Fibroblast of skin of right biceps (primary cell): ENCODE measurements at places on chromosomes 2 and 18.

GRCh38 chr2:177651833-177652232, 259.3 kb downstream of the AGPS start:
- DNase-seq, result no peak

DNA sequence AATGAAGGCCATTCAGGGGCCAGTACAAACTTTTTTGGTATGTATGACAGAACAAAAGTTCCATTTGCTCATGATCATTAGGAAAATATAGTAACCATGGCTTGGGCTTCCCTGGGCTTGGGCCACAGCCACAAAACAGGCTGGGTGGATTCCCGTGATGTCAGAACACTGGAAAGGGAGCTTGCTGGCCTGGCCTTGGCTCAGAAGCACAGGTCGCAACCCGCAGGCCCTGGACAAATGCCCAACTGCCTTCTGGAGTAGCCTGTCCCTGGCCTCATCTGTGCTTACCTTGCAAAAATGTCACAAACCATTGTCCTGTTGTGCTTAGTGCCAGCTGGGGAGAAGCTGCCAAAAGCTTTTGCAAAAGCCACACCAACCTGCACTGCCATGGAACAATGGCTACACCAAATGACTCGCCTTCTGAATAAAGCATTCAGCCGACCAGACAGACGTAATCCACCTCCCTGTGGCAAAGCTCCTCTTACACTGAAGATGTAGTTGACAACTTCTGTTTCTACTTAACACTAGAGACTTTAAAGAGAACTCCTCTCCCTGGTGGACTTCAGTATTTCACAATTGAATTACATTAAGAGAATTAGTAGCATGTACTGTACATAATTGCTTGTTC, 125.5 kb downstream of the ANKRD44 start:
- DNase-seq, result no peak

DNA sequence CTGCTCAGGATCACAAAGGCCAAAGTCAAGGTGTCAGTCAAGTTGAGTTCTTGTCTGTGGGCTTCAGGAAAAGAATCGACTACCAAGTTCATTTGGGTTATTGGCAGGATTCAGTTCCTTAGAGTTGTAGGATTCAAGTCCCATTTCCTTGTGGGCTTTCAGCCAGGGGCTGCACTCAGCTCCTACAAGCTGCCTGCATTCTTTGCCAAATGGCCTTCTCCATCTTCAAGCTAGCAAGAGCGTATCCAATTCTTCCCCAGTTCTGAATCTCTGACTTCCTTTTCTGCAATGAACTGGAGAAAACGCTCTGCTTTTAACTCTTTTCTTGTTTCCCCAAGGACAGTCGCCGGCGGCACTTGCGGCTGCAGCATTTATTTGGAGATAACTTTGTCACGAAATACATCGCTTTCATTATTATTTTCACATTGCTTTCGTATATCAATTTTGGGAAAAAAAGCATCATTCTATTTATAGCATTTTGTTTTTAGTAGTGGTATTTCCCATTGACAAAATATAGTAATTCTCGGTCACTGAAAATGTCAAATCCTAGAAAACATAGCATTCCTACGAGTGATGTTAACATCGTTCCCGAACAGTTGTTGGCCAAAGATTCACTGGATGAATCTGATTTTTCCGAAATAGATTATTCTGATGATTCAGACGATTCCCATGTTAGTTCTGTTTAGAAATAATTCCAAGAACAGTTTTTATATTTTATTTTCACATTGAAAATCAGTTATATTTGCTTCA, 59.6 kb upstream of the SERPINE2 start:
- peak; percentile 42 for DNase-seq

- DNase-seq, result no peak
Observed at GRCh38 chr18:12631831-12632477, 26.0 kb downstream of the SPIRE1 start.

DNA sequence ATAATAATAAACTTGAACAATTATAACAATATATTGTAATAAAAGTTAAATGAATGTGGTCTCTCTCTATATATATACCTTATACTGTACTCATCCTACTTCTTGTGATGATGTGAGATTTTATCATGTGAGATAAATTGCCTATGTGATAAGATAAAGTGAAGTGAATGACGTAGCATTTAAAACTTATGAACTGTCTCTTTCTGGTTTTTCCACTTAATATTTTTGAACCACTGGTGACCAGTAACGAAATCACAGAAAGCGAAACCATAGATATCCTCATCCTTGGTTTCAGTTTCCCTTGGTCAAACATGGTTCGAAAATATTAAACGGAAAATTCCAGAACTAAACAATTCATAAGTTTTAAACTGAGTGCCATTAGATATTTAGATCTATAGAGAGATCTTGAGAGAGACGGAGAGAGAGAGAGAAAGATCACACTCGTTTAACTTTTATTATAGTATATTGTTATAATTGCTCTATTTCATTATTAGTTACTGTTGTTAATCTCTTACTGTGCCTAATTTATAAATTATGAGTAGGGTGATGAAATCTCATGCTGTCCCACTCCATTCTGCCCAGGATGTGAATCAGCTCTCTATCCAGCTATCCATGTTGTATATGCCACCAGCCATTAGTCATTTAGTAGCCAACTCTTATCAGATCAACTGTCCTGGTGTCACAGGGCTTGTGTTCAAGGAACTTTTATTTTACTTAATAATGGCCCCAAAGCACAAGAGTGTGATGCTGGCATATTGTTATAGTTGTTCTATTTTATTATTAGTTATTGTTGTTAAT, 156.8 kb downstream of the THADA start:
- DNase-seq, result peak; percentile 39

- peak; percentile 68 for DNase-seq
Observed at GRCh38 chr2:62217970-62218369, 22.1 kb downstream of the B3GNT2 start.

DNA sequence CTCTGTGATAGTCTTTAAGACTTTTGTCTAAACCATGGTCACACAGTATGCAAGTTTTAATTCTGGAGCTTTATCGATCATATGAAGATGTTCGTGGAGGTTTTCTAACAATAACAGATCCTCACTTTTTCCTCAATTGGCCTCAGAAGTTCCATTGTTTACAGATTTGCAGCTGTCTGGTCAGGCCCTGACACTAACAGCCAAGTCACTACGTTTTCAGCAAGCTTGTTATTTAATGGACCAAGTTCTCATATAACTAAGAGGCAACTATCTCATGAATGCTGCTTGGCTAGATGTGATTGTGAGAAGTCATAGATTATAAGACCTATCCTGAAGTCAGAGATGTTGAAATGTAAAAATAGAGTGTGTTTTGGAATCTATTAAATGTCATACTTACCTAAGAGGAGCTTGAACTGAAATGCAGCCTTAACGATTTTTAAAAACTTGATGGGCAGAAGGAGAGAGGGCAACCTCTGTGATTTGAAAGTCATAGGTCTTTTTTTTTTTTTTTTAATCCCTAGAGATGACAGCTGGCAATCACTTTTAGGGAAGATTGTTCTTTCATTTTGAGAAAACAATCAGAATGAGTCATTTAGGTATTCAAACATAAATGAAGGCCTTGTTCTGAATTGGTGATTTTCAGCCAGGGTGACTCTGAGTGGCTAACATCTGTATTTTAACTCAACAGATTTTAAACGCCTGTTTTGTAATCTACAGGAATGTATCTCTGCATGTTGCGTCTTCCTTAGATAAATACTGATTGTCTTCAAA, 48.4 kb upstream of the NEMP2 start:
- DNase-seq, result no peak

- DNase-seq, result no peak
Observed at GRCh38 chr2:170596576-170596975, 118.6 kb upstream of the SP5 start.

- peak; percentile 49 for DNase-seq
Observed at GRCh38 chr2:238952261-238952919, 104.5 kb downstream of the TWIST2 start.

DNA sequence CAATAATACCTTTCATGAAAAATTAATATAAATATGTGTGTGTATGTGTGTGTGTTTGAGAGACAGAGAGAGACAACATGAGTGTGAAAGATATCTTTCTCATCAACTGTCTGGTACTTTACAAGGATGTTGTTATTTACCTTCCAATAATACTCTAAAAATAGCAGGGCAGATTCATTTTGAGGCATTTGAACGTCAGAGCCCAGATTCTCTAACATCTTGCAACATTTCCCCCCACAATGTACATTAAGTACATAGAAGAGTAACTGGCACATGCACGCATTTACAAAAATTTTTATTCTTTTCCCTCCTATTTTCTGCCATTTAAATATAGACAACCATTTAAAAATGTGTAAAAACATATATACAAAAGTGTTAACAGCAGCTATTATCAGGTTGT, 100.9 kb downstream of the PID1 start:
- no peak for DNase-seq

DNA sequence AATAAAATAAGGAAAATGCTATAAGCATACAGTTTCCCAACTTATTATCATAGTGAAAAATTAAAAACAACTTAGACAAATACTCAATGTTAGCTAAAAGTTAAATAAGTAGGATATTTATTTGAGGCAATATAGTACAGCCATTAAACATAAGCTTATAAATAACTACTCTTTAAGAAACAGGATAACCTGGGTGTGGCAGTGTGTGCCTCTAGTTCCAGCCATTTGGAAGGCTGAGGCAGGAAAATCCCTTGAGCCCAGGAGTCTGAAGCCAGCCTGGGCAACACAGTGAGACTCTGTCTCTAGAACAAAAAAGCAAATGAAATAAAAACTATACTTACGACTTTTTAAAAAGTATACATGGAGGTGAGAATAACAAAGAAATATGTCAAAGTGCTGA, 39.7 kb downstream of the VIL1 start:
- no peak for DNase-seq

DNA sequence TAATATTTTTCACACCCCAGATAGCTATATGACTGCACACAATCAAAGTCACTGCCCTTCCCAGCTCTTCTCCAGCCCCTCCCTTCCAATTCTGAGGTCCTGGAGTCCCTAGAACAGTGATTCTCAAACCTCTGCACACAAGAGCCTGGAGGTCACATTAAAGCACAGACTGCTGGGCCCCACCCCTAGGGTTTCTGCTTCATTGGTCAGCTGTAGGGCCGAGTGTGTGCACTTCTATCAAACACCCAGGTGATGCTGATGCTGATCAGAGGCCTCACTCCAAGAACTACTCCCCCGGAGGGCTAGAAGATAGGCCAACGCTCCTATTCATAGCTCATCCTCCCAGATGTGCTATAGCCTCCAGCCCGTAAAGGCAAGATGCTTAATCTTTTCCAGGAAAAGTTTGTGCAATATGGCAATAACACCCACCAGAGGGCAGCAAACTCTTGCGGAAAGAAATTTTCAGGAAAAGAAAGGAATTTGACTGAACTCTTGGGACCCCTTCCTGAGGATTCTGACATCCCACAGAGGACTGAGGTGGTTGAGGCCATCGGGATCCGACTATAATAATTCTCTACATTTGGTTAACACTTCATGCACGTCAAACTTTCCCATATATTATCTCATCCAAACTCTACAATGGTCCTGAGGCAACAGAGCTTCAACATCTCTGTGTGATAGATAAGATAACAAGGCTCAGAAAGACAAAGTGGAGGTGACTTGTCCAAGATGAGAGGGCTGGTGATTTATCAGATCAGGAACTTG, 194.2 kb upstream of the PKDCC start:
- peak; percentile 66 for DNase-seq

DNA sequence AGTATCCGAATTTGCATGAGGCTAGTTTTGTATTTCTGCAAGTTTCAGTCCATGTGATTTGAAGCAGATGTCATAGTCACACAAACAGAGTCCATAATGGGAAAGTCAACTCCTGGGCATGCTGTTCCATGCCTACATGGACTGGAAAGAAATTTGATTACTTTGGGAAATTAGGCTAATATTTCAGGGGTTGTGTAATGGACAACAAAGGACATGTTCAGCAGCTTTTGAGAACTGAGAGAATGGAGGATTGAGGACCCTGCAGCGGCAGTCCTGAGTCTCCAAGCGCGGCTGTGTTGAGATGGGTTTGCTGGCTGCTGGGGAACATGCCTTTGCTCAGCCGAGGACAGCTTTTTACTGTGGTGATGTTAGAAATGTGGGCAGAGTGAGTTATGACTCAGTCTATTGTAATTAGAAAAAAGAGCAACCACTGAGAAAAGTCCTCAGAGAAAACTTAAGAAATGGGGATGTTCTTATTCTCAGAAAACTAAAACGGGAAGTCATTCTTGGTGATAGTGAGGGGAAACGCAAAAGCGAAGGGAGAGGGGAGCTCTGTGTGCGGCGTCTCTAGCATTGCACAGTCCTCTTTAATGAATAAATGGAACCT, 149.2 kb downstream of the FAM210A start:
- peak; percentile 51 for DNase-seq

- no peak for DNase-seq
Observed at GRCh38 chr2:145287736-145288135, 767.8 kb upstream of the ZEB2 start.

- DNase-seq, result peak; percentile 61
Observed at GRCh38 chr2:199302851-199303250, 154.9 kb downstream of the SATB2 start.

GRCh38 chr2:82528288-82528687, 1930.8 kb downstream of the SUCLG1 start:
- DNase-seq, result no peak
